ENCODE measurements at places on chromosomes 5 and 9.
A peak's percentile ranks its signal among the peaks of the same experiment; 100 is the strongest.

DNA sequence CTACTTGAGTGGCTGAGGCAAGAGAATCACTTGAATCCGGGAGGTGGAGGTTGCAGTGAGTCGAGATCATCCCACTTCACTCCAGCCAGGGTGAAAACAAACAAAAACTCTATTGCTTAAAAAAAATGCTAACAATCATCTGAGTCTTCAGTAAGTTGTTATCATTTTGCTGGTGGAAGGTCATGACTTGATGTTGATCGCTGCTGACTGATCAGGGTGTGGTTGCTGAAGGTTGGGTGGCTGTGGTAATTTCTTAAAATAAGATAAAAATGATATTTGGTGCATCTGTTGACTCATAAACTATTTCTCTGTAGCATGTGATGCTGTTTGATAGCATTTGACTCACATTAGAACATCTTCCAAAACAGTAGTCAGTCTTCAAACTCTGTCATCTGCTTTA is 349.4 kb upstream of the PAPPA start:
- DNase-seq: no peak

GRCh38 chr5:138903130-138903775 is 28.1 kb upstream of the LRRTM2 start:
- DNase-seq: no peak

GRCh38 chr9:106534800-106535199 is 328.2 kb upstream of the ZNF462 start:
- DNase-seq: no peak

GRCh38 chr5:109126481-109126880 is 283.3 kb downstream of the PJA2 start:
- no peak for DNase-seq

- no peak for DNase-seq
These were observed 381.5 kb upstream of the CDH18 start for GRCh38 chr5:20369518-20369885.

GRCh38 chr5:67896930-67897313 is 318.6 kb upstream of the PIK3R1 start:
- no peak for DNase-seq

DNA sequence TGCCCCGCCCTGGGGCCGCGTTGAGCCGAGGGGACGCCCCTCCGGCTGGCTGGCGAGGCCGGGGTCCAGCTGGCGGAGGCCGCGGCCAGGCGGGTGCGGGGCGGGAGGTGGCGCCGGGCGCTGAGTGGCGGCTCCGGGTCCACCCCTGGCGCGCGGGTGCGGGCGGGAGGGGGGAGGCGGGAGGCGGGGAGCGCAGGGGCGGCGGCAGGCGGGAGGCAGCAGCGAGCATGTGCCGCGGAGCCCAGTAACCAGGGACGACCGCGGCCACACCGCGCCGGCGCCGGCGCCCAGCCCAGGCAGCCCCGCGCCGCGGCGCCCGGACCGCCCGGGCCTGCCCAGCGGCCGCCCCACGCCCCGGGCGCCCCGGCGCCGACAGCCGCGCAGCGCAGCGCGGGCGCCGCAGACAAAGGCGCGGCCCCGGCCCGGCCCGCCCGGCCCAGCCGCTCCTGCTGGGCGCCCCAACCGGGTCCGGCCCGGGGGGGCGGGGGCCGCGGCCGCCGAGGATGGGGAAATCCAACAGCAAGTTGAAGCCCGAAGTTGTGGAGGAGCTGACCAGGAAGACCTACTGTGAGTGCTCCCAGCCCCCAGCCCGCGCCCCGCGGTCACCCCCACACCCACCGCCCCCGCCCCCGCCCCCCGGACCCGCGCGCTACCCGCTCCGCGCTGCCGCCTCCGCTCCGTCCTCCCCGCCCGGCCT is at the start of gene NCS1:
NCS1 (plus strand) TSS at position 244 of the 697 bp plus-strand sequence; CDS start at position 504, 260 bp downstream.
- peak; percentile 93 for DNase-seq

DNA sequence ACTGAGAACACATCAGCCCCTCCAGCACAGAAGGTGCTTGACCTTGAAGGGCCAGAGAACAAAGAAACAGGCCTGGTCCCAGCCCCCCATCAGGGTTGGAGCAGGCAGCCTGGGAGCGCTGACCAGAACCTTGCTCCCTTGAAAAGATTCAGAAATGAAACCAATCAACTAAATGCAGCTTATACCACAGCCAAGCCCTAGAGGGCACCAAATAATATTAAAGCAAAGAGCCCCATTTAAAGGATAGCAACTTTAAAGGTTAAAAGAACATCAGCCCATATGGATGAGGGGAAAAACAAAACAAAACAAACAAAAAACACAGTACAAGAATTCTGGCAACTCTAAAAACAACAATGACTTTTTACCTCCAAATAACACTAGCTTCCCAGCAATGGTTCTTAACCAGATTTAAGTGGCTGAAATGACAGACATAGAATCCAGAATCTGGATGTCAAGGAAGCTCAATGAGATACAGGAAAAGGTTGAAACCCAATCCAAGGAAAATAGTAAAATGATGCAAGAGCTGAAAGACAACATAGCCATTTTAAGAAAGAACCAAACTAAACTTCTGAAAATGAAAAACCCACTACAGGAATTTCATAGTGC is 471.9 kb downstream of the MTRR start:
- no peak for DNase-seq

GRCh38 chr5:94422812-94423211 is 195.6 kb downstream of the KIAA0825 start:
- no peak for DNase-seq

- DNase-seq: no peak
These were observed 164.4 kb upstream of the OR13F1 start for GRCh38 chr9:104339692-104340091.

DNA sequence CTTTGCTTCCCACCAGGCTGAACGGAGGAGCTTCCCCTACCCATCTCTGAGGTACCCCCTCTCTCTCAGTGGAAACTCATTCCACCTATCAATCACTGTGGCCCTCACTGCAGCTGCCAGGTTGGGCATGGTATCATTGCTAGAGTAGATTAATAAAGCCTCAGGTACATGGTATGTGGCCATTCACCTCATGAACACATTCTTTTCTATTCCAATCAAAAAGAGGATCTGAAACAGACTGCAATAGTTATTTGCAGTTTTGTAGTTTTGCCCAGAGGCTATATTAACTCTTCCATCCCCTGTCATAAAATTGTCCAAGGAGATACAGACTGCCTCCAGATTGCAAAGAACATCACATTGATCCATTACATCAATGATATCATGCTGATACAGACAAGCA is 85.8 kb upstream of the MVB12B start:
- no peak for DNase-seq

DNA sequence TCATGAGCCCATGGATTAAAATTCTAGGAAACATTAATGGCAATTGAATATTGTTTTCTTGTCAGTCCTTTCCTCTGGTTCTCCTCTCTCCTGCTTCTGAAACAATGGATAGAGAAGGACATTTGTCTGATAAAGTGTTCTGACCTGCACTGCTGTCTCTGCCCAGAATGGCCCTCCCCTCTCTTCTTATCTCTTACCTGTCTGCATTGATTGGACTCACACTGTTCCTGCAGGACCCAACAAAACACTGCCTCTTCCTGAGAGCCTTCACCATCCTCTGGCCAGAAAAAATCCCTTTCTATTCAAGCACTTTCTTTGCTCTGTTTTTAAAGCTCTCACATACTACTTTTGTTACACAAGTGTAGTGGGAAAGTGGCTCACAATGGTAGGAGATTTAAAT is 143.8 kb upstream of the DHFR start:
- DNase-seq: no peak

GRCh38 chr5:130912088-130912487 is 253.0 kb downstream of the HINT1 start:
- no peak for DNase-seq

GRCh38 chr9:26603617-26604016 is 289.0 kb downstream of the CAAP1 start:
- DNase-seq: no peak

DNA sequence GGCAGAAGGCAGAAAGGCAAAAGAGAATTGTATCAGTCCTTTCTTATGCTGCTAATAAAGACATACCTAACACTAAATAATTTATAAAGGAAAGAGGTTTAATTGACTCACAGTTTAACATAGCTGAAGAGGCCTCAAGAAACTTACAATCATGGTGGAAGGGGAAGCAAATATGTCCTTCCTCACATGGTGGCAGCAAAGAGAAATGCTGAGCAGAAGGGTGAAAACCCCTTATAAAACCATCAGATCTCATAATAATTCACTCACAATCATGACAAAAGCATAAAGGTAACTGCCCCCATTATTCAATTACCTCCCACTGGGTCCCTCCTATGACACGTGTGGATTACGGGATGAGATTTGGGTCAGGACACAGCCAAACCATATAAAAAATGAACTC is 312.5 kb upstream of the PTGER4 start:
- DNase-seq: no peak

DNA sequence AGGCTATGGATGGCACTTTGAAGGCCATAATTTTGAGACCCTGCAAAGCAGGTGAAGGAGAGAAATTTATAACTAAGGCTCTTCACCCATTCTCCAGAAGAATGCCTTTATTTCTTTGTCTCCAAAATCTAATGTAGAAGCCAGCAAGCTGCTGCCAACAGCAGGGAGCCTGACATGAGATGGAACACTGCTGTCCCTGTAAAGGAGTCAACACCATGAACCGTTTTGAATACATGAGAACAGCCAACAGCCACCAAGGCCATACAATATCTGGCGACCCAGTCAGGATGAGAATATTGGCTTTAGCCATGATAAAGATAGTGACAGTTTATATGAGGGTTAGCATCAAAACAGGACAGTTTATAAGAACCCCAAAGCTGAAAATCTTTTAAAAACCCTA is 121.2 kb upstream of the LIFR start:
- DNase-seq: no peak

- no peak for DNase-seq
These were observed 242.1 kb downstream of the HCN1 start for GRCh38 chr5:45454114-45454513.

DNA sequence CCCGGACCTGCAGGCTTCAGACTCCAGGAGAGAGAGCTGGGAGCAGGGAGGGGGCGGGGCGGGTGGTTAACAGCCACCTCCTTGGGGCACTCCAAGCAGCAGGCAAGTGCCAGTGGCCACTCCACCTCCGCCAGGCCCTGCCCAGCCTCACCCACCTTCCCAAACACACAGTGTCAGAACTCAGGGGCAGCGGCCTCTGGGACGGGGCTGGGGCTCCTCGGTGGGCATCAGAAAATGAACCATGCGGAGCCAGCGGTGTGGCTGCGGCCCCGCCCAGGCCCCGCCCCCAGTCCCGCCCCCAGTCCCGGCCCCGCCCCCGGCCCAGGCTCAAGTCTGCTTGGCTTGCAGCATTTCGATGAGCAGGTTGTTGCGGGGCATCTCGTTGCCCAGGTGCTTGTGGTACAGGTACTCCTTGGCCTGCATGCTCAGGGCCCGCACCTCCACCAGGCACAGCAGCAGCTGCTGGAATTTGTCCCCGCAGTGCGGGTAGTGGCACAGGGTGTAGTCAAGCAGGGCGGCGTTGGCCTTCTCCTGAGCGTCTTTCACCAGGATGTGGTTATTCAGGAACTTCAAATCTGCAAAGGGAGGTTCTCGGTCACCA is 24.7 kb downstream of the NR5A1 start:
- DNase-seq: no peak

DNA sequence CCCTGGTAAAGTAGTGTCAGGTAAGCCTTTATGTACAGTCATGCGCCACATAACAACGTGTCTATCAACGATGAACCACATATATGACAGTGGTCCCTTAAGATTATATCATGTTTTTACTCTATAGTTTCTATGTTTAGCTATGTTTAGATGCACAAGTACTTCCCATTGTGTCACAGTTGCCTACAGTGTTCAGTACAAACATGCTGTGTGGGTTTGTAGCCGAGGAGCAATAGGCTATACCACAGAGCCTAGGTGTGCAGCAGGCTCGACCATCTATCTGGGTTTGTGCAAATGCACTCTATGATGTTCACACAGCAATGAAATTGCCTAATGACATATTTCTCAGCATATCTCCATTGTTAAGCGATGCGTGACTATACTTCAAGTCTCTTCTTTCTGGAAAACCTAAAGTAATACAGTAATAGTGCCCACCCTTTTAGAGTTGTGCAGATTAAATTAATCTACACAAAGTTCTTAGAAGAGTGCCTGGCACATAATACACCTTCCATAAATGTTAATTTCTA is 295.9 kb downstream of the ARHGAP26 start:
- no peak for DNase-seq

GRCh38 chr5:37121465-37121864 is 127.7 kb downstream of the CPLANE1 start:
- DNase-seq: no peak

All from glutamatergic neuron (in vitro differentiated cells).